IPS DF 6.9 (cell line): ENCODE measurements at places on chromosomes 3 and 15.

DNA sequence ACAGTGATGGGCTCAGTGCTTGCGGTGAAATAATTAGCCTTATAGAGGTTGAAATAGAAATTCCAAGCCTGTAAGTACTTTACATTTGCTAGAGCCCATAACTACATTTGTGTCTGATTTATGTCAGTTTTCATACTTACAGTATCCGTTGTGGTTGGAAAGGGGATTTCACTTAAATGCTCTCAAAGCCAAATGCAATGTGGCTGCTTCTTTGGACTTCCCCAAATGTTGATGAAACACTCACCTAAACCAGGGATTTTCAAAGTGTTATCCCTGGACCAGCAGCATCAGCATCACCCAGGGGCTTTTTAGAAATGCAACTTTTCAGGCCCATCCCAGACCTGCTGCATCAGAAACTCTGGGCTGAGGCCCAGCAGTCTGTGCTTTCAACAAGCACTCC is 378.7 kb downstream of the MCTP2 start:
- DNase-seq: no peak

- DNase-seq: no peak
Measured at GRCh38 chr15:74502301-74502700, 38.7 kb upstream of the ARID3B start.

- DNase-seq: no peak
Measured at GRCh38 chr15:77180270-77180669, 109.4 kb upstream of the TSPAN3 start.

DNA sequence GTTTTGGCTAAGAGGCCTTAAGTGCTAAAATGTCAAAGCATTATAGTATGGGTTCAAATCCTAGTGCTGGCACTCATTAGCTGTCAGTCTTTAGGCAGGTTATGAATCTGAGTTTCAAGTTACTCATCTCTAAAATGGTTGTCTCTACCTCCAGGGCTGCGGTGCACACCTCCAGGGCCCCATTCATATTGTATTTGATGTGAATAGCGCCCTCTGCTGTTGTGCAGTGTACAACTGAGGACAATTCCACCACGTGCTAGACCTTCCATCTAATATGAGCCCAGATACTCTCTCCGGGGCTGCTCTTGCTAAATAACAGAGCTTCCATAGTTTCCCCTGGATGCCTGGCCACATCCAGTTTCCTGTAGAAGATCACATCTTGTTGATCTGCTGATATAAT is 54.3 kb downstream of the OXNAD1 start:
- no peak for DNase-seq

DNA sequence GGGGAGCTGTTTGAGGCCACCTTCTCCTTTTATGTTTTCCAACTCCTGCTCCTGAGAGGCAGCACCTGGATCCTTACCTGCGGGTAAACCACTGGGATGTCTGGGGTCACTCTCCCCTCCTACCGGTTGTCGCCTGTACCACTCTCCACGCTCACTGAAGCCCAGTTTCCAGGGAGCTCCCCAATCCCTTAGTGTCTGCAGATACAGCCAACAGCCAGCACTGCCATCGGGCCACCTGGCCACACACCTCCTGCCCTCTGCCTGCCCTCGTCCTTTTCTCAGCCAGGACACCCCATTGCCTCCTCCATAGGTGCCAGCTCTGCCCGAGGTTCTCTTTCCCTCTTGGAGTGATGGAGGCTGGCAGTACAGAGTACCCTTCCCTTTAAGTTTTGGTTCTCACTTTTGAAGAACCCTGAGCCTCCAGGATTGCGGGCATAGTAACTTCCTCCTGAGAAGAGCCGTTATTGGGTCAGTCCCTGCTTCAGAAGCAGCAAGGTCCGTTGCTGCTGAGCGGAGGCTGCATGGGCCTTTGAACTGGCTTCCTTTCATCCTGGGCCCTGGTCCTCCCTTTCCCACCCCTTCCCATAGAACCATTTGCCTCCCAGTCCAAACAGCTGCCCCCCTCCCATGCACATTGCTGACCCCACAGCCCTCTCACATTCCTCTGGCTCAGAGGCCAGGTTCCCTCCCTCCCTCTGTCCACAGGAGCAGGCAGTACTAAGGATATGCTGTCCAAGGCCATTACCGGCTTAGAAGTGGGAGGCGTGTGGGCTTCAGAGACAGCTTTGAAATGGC is 30.9 kb downstream of the ARNT2 start:
- no peak for DNase-seq

DNA sequence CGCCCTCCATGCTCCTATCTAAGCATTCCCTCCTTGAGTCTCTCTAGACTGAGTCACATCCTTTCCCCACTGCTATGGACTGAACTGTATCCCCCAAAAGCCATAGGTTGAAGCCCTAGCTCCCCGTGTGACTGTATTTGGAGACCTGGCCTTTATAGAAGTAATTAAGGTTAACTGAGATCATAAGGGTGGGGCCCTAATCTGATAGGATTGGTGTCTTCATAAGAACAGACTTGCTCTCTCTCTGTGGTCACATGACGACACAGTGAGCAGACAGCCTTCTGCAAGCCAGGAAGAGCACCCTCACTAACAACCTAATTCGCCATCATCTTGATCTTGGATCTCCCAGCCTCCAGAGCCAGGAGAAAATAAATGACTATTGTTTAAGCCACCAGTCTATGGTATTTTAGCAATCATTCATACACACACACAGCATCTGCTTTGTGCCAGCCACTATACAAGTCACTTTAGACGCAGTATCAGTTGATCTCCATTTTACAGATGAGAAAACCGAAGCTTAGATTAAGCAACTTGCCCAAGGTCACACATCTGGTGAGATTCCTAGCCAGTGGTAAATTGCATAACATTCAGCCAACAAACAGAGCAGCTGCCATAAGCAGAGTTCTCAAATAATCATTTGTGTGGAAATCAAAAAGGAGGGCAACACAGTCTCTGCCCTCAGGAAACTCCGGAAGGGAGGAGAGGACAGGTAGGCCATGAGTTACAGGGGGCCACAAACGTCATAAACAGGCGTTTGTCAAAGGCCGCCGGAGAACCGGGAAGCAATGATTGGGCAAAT is 66.3 kb upstream of the HES1 start:
- DNase-seq: no peak

DNA sequence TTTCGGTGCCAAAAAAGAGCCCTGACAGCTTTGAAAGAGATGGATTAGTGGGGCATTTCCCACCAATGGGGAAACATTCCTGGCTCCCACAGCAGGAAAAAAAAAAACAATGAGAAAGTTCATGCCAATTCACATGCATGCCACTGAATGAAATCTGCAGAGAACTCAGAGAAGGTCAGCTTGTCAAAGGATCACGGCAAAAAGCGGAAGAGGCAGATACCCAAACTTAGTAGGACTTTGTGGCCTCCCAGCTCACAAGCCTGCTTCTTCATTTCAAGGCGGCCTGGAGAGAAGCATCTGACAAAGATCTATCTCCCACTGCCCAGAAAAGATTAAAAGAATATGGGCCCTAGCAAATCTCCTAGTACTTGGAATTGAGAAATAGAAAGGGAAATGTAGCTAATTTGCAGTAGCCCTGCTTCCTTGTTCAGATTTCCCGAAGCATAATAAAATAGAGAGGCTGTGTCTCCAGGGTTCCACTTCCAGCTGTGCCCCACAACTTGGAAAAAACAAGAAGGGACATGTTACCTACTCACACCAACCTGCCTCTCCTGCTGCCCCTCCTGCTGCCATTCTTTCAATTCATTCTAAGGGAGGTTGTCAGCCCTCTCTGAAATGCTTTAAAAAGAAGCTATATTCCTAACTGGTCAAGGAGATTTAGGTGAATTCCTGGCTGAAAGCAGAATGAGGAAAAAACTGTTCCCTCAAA is 170.4 kb downstream of the FHIT start:
- no peak for DNase-seq
